NCI-H524 treated with DMSO at 0.1 percent for 48 hours (cell line): ENCODE measurements at places on chromosomes 2 and 18.

DNA sequence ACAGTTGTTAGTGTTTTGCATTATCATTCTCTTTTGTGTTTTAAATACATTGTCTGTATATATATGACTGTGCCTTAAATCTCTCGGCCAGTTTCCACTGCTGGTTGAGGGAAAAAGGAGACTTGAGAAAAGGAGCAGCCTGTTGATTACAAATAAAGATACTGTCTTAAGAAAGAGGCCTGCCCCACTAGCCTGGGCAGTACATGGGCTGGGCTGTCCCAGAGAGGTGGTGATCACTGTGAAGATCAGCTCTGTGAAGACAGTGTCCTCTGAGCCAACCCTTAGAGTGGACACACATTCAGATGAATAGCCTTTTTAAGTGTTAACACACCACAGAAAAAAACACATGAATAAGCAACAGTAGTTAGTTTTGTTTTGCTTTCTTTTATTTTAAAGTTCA is 10.0 kb upstream of the OTX1 start:
- DNase-seq, result no peak

DNA sequence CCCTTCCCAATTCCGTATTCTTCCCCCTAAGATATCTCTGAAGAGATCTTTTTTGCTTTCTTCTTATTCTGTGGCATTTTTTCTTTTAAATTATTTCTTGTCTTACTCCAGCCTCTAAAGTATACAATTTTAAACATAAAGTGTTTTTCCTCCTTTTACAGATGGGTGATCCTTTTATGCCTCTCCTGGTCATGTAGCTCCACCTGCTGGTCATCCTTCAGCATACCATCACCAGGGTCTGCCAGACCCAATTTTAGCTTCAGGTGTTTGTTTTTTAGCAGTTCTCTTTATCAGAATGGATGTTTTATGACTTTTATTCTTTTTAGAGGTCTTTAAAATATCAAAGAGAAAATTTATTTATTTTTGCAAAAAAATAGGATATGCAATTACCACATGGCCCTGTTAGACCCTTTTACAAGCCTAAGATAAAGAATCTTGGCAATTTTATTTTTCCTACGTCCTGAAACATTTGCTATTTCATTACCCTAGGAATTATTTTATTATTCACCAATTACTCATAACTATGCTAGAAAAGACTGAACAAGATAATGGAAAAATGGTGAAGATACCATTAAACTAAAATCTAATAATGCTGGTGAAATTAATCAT is 55.5 kb downstream of the PIGN start:
- DNase-seq, result no peak

- no peak for DNase-seq
Measured at GRCh38 chr2:100691846-100692245, 128.1 kb upstream of the NPAS2 start.

DNA sequence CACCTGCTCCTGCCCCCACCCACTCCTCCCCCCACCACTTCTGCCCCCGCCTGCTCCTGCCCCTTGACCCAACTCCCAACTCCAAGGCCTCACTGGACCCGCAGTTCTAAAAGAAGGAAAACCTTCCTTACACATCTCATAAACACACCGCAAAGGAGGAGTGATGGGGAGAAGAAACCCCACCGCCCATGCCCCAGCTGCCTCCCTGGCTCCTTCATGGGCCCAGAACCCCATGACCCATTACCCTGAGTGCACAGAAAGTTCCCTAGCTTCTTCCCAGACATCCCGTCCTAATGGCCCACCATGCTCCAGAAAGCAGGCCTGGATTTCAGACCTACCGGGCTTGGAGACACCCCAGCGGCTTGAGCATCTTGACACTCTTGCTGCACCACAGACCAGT is 17.8 kb upstream of the CNDP2 start:
- DNase-seq, result no peak

GRCh38 chr2:161115605-161116380 is 44.4 kb upstream of the TANK start:
- DNase-seq, result no peak

GRCh38 chr2:216371721-216372702 is at the start of gene MARCHF4:
MARCHF4 (minus strand) TSS chr2:216372483; CDS start chr2:216370260, 2,223 bp downstream.
- no peak for DNase-seq

DNA sequence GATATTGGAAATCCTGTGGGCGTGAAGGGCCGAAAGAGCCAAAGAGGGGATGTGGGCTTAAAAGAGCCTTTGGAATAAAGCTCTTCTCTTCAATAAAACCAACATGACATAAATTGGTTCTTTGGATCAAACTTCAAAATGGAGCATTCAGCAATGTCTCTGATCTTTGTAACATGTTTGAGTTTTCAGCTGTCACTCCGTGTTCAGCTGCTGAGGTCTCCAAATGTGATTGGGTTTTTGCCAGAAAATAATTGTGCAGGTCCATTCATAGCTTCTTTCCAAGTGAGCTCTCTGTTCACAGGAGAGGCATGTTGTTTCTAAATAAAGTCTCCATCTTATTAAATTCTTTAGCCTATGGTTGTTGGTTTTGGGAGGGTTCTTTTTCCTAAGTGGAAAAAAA is 127.6 kb upstream of the CCDC68 start:
- no peak for DNase-seq

- DNase-seq, result no peak
Measured at GRCh38 chr2:239963646-239964205, 61.4 kb downstream of the NDUFA10 start.

GRCh38 chr2:152395572-152395971 is 60.6 kb downstream of the FMNL2 start:
- no peak for DNase-seq

GRCh38 chr2:203623661-203624060 is 82.8 kb upstream of the CD28 start:
- DNase-seq, result no peak

- DNase-seq, result no peak
Measured at GRCh38 chr2:109311771-109312170, 182.8 kb downstream of the SH3RF3 start.

- no peak for DNase-seq
Measured at GRCh38 chr2:46917628-46918027, 2.0 kb upstream of the MCFD2 start.

- DNase-seq, result no peak
Measured at GRCh38 chr18:54203914-54204313, 20.6 kb downstream of the MBD2 start.

GRCh38 chr2:187075199-187075635 is 226.2 kb upstream of the ZSWIM2 start:
- no peak for DNase-seq

DNA sequence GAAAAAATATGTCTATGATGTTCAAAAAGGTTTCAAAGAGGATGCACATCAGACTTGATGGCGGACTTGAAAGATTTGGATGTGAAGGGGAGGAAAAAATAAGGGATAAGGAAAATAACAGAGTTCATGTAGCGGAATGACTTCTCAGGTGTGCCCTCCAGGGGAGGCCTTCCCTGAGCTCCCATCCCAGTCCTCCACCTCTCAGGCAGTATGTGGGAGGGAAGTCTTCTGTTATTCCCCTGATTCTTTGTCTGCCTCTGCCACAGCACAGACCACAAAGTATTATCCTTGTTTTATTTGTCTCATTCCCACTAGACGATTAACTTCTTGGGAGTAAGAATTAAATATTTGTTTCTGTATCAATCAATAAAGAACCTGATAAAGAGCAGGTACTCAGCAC is 17.7 kb downstream of the COL5A2 start:
- DNase-seq, result no peak

GRCh38 chr18:45962866-45963265 is 4.3 kb downstream of the EPG5 start:
- no peak for DNase-seq

DNA sequence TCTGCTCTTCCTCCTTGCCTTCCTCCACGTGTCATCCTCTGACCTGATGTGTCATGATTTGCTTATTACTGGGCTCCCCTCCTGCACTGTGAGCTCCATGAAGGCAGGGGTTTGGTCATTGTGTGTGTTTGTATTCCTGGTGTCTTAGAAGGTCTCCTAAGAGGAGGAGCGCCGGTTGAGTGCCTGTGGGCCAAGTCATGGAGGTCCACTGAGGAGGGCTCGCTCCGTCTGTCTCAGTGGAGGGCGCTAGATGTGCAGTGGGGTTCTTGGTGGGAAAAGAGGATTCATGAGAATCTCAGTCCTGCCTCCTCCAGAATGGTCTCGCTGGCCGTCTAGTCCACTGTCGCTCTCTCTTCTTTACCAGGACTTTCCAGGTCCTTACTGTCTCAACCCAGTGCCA is 100.2 kb downstream of the VWA3B start:
- no peak for DNase-seq

GRCh38 chr18:50287028-50287440 is 458 bp downstream of the CXXC1 start:
- no peak for DNase-seq

DNA sequence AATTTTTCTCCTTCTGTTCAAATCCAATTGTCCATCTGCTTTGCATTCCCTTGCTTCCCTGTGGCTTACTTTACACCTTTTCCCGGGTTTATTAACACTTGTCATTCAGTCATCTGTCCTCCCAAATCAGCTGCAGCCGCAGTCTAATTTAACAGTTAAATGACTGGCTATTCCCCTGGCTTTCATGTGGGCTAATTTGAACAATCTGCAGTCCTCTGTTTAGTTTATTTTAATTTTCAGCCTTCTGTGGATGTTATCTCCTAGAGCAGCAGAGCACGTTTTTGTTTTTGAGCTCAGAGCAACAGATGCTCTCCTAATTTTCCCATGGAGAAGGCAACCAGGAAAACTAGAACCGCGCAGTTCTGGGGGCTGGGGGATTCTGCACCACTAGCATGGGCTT is 55.0 kb downstream of the MEP1B start:
- no peak for DNase-seq

GRCh38 chr2:17483496-17483895 is 34.7 kb downstream of the RAD51AP2 start:
- DNase-seq, result no peak
